ENCODE measurements at places on chromosomes 13 and 19.

DNA sequence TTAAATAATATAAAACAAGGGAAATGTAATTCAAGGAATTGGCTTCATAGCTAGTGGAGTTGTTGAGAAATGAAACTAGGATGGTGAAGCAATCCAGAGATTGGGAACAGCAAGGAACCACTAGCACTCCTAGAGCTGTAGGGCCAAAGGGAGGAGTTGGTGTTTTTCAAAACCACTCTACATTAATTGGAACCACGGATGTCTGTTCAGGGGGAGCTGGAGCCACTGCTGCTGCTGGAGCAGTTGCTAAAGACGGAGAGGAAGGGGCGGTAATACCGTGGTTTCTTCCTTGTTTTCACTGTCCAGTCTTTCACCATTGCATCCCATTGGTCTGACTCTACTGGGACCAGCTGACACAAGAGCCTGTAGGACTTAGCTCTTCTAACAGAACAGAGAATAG lies 8.5 kb downstream of the DNAJC15 start:
- DNase-seq, result no peak

GRCh38 chr19:12834566-12834943 lies at the start of gene RTBDN:
TSS of gene RTBDN (minus strand) at chr19:12834579. CDS start at chr19:12829979, 4,600 bp downstream.
- no peak for DNase-seq

DNA sequence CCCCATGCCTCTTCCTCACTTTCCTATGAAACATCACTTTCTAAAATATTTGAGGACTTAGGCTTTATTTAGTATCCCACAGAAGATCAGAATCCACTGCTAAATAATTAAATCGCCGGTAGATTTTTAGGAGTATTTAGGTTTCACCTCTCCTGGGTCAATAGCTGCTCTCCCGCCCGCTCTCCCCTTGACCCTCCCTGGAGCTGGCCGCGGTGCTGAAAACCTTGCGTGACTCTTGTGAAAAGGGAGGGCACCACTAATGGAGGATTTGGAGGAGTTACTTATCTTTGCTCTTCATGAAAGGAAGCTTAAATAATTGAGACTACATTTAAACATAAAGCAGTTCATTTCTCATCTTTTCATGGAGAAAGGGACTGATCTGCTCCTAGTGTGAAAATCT lies 14.1 kb downstream of the POU4F1 start:
- DNase-seq, result no peak

GRCh38 chr13:51342706-51343105 lies 3.2 kb downstream of the SERPINE3 start:
- no peak for DNase-seq

GRCh38 chr19:6393074-6393982 lies at the start of gene GTF2F1:
TSS of gene GTF2F1 (minus strand) at chr19:6393164. CDS start at chr19:6392995, 169 bp downstream.
- DNase-seq, result peak; percentile 85

GRCh38 chr13:45108716-45109101 lies 11.6 kb upstream of the GTF2F2 start:
- DNase-seq, result no peak

DNA sequence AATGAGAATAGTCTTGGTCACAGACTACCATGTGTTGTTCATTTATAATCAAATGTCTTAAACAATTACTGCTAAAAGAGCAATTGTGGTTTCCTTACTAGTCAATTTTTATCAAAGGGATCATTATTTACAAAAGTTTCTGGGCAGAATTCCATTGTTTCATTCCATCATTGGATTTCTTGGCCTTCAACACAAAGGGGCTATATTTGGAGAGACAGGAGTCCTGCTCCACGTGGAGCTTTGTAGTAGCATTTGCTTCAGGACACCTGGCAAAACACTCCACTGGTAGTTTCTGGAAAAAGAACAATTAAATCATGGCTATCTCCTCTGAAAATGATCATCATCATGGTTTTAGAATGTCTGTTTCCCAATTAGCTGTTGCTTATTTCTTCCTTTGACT lies 22.3 kb upstream of the STARD13 start:
- DNase-seq, result no peak

DNA sequence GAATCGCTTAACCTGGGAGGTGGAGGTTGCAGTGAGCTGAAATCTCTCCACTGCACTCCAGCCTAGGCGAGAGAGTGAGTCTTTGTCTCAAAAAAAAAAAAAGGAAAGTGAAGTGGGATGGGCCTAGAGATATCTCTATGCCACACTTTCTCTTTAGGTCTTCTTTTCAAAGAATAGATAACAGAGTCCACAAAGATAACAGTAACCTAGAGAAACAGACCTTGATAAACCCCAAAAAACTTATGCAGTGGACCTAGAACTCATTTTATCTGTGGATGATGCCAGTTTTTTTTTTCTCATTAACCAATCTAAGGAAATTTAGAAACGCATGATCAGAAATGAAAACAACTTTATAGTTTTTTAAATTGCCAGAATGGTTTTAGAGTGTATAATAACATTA lies 227.4 kb downstream of the LHFPL6 start:
- no peak for DNase-seq

GRCh38 chr13:31090961-31091624 lies 70.6 kb downstream of the HSPH1 start:
- DNase-seq, result no peak

DNA sequence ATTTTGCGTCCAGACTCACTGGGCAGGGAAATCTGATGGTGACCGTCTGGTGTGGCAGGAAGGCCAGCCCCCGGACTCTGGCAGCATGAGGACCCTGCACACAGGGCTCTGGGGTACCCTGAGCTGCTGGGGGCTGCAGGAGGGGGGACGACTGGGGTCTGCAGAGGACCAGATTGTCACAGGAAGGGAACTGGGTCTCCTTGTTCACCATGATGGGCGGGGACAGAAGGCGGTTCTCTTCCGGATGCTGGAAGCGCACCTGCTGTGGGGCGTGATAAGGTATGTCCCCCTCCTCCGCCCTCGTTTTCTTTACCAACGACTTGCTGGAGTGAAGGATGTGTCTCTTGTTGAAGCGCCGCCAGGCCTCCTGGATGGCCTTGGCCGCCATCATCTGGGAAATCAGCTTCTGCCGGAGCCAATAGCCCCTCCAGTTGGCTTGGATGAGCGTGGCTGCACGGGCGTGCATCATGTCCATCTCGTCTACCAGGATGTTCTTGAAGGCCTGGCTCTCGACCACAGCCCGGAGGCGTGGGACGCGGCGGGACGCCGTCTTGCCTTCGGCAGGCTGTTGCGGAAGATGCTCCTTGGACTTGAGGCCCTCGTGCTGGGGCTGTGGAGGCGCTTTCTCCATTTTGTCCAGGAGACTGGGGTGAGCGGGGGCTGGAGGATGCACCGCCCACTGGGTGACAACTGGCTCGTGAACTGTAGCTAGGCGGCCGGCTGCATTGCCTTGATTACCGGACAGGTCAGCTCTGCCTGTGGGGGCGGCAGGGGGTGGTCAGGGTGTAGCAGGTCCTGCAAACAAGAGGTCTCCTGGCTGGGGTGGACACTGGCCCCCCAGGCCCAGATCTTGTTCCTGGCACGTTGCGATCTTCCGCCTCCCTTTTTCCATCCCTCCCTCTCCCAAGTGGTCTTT lies 7.2 kb downstream of the IQCN start:
- DNase-seq, result no peak

DNA sequence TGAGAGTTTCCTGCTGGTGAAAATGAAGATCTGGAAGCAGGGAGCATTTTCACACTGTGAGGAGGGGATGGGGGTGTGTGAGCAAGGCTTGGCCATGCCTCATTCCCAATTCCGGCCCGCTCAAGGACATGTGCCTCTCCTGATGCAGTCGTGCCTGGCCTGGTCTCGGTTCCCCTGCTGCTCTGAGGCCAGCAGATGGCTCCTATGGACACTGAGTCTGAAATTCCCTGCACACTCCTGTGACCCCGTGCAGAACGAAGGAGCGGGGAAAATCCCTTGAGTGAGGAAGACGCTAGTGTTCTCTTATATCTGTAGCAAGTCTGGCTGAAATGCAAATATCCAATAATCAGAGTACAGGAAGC lies 363 bp upstream of the ZNF763 start:
- DNase-seq, result peak; percentile 41

GRCh38 chr13:97120346-97120745 lies 101.8 kb upstream of the MBNL2 start:
- DNase-seq, result no peak

Data from NCI-H1930 (cell line).